B cell (primary cell): ENCODE measurements at places on chromosomes 5 and 9. TPM values are rescaled to one million over a fixed set of nuclear protein-coding genes. Genes with fewer than 3 reads are reported as not detected.

Gene IFNK
- not detected in 2 replicates for polyA plus RNA-seq

Gene IRX2
- not detected in 2 replicates for polyA plus RNA-seq

Gene LRRC70
- 3.3 and 4.7 TPM in 2 replicates for polyA plus RNA-seq

Gene IRGM
- 2.5 and 2.8 TPM in 2 replicates for polyA plus RNA-seq

Gene IPO11
- 3.8 and 4.1 TPM in 2 replicates for polyA plus RNA-seq

Gene SCGB3A2
- not detected in 2 replicates for polyA plus RNA-seq
